Activated naive CD8-positive, alpha-beta T cell treated with anti-CD3 and anti-CD28 coated beads for 36 hours (primary cell): ENCODE measurements at places on chromosomes 12 and 14. TPM values are rescaled to one million over a fixed set of nuclear protein-coding genes. Genes with fewer than 3 reads are reported as not detected.

DNA sequence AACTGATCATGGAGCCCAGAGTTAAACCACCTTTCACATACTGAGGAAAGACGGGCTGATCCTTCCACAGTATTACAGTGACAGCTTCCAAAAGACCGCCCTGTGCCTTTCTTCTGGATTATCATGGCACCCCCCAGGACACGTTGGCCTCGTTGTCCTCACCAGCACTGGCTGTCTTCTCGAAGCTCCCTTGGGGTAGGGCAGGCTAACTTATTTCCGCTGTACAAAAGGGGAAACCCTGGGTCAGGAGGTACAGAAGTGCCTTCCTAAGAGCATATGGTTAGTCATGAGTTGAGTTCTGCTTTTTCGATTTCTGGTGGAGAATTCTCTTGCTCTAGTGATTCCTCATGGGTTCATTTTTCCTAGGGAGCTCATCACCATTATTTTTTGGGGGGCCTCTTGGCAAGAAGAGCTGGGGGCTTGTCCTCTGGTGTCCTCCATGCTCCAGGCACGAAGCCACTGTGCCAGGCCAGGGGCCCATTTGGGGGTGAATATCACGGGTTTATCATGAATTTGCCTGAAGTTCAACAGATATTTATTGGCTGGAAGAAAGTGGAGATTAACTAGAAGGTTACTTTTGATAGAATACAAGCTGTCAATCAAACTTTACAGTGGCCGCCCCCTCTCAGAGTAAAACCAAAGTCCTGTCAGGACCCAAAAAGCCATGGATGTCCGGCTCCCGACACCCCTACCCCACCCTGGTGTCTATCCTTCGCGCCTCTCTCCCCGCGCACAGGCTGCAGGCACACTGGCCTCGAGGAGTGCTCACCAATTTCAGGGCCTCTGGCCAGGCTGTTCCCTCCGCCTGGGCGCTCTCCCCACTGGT, 8.8 kb upstream of the TRAF3 start:
- peaks cover 2% of the 10 kb centered on the region for H3K4me1 ChIP-seq
- no peak for DNase-seq
- no peaks in the 10 kb centered on the region for H3K36me3 ChIP-seq
- H3K27me3 ChIP-seq = no peaks in the 10 kb centered on the region
- H3K4me3 ChIP-seq = no peak overlapping the region

DNA sequence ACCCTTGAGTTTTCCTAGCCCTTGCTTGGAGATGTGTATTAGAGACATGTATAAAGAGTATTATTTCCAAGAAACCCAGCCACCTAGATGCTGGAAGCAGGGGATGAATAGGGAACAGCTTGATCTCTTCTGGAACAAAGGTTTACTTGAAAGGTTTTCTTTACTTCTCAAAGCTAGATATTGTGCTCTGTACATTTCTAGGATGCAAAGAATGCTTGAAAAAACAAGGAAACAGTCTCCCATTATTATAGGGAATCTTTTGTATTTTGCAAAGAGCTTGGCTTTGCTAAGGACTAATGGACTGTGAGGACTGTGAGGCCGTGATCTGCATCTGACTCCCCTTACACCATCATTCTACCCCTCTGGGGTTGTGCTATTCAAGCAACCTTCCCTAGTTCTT, 77.9 kb downstream of the PRICKLE1 start:
- no peaks in the 10 kb centered on the region for H3K4me1 ChIP-seq
- peaks cover 12% of the 10 kb centered on the region for H3K27me3 ChIP-seq
- no peak for DNase-seq
- H3K36me3 ChIP-seq = no peaks in the 10 kb centered on the region
- H3K4me3 ChIP-seq = no peak overlapping the region

DNA sequence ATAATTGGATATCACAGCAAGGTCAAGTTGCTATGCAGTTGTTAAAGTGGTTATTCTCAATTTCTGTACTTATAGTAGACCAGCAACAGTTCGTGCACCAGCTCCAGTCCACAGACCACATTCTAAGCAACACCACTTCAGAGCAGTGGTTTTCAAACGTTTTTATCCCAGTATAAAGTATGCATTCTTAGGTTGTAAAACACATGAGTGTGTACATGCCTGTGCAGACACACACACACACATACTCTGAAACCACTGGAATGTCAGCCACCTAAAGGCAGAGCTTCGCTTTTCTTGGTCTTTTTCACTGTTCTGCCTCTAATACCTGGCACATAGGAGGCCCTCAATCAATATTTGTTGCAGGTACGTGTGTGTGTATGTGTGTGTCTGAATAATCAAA, 22.2 kb upstream of the C12orf71 start:
- H3K36me3 ChIP-seq = peaks cover 4% of the 10 kb centered on the region
- H3K27ac ChIP-seq = no peak overlapping the region
- peaks cover 2% of the 10 kb centered on the region for H3K4me1 ChIP-seq
- no peaks in the 10 kb centered on the region for H3K27me3 ChIP-seq

DNA sequence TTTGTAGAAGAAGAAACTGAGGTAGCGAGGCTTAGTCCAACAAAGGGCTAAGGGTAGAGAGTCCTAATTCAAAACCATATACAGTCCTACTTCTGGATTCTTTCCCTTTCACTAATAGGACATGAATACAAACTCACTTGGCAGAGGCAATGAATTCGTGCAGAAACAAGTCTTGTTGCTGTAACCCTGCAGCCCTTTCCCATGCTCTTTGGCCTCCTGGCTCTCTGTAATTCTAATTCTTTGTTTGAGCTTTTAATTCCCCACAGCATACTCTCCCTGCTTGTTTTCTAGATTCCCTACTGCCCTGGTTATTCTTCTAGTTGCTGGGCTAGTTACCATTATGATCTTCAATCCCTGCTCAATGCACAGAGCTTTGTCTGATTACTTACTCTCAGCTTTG, 381.4 kb downstream of the ETNK1 start:
- DNase-seq = no peak
- no peak overlapping the region for H3K4me3 ChIP-seq
- H3K27me3 ChIP-seq = no peaks in the 10 kb centered on the region
- H3K4me1 ChIP-seq = no peaks in the 10 kb centered on the region

DNA sequence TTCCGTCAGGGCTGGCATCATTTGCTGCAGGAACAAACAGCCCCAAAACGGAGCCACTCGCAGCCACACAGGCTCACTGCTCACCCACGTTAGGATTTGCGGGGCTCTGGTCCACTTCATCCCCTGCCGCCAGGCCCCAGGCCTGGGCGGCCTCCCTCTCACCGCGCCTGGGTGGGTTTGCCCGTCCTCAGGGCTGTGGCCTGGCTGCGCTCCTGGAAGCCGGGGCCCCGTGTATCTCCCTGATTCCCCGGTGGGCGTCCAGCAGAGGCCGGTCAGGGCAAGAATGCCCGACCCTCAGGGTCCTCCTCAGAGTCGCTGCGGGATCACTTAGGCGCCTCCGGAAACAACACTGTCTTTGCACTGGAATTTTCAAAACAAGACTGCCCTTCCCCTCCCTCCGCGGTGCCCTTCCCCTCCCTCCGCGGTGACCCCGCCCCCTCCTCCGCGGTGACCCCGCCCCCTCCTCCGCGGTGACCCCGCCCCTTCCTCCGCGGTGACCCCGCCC, 15.7 kb upstream of the FBRSL1 start:
- H3K27ac ChIP-seq = no peak overlapping the region
- H3K36me3 ChIP-seq = peaks cover 3% of the 10 kb centered on the region
- no peaks in the 10 kb centered on the region for H3K27me3 ChIP-seq

- no peak overlapping the region for H3K27ac ChIP-seq
- H3K27me3 ChIP-seq = peaks cover 42% of the 10 kb centered on the region
- H3K36me3 ChIP-seq = peaks cover 2% of the 10 kb centered on the region
- H3K4me3 ChIP-seq = no peak overlapping the region
- DNase-seq = no peak
These were observed 209.9 kb upstream of the HMGA2 start for GRCh38 chr12:65614259-65614889.

DNA sequence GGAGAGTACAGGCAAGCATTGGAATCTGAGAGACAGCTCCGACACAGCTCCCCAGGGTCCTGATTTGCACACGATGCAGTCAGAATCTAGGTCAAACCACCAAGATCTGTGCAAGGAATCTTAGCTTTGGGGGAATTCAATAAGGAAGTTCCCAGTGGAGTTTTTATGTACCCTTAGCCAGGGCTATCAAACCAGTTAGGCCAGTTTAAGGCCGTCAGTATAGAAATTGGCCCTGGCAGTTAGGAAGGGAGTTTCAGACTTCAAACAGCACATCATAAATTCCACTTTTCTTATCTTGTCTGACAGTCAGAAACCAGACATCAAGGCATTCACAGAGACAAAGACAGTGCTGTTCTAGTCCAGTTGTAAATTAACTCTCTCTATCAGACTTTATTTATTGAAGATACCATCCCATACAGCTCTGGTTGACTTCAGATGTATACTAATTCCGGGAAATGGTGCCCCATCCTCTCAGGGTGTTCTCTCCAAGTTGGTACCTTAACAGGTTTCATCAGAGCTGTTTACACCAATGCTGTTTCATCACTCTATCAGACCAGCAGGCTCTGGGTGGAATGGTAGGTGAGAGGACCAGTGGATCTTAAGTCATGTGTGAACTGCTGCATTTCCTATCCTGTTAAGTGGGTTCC, 157.5 kb upstream of the ATF7IP start:
- no peak for DNase-seq
- H3K4me1 ChIP-seq = no peaks in the 10 kb centered on the region
- no peaks in the 10 kb centered on the region for H3K36me3 ChIP-seq
- no peaks in the 10 kb centered on the region for H3K27me3 ChIP-seq
- H3K27ac ChIP-seq = no peak overlapping the region

GRCh38 chr14:30252783-30253674, 305.9 kb upstream of the G2E3 start:
- H3K27ac ChIP-seq = no peak overlapping the region
- H3K4me1 ChIP-seq = no peaks in the 10 kb centered on the region
- H3K27me3 ChIP-seq = peaks cover 14% of the 10 kb centered on the region
- H3K36me3 ChIP-seq = no peaks in the 10 kb centered on the region
- DNase-seq = no peak

DNA sequence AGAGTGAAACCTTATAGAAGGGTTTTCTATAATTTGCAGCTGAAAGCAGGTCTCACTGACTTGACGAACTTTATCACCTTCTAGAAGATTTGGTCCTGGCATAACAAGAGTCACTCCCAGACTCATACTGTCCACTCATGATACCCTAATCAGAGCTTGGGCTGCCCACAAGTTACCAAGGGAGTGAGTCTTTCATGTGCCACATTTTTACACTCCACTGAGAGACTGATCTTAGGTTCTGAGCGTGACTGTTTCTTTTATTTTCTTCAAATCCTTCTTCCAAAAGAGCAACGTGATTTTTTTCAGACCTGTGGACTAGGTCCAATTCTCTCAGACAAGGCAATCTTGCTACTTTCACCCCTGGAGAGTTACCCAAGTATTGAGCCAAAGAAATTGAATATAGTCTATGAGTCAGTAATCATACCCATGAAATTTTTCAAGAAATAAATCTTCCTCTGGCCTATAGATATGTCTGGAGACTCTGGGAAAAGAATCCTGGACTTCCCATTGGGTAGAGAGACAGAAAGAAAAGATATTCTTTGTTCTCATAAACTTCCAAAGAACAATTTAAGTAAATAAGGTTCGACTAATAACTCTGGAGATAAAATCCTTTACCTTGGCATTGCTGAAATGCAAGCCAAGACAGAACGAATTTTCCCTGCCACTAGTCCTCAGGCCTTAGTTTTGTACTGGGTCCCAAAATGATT, 26.9 kb downstream of the SIX1 start:
- no peak for DNase-seq
- peaks cover 31% of the 10 kb centered on the region for H3K27me3 ChIP-seq
- no peak overlapping the region for H3K27ac ChIP-seq
- H3K36me3 ChIP-seq = no peaks in the 10 kb centered on the region
- H3K4me1 ChIP-seq = peaks cover 2% of the 10 kb centered on the region

GRCh38 chr14:95297832-95298231, 21.9 kb downstream of the CLMN start:
- no peak for DNase-seq
- H3K27ac ChIP-seq = no peak overlapping the region
- H3K27me3 ChIP-seq = peaks cover 15% of the 10 kb centered on the region

DNA sequence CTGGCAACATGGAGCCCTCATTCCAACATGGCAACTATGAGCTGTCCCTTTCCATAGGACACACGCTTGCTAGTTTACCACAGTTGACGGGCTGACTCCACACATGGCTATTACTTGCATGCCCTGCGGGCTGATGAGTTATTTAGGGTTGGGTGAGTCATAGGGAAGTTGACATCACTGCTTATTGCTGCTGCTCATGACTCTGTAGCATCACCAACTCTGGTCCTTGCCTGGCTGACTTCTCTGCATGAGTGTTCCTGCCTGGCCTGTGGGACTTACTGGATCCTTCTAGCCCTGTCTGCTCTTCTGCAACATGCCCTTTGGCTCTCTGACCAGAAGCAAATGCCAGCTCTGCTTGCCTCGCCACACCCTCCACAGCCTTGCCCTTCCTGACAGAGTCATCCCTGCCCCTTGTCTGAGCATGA, 199.5 kb downstream of the ANO6 start:
- no peak for DNase-seq
- peaks cover 4% of the 10 kb centered on the region for H3K4me1 ChIP-seq
- no peaks in the 10 kb centered on the region for H3K27me3 ChIP-seq

DNA sequence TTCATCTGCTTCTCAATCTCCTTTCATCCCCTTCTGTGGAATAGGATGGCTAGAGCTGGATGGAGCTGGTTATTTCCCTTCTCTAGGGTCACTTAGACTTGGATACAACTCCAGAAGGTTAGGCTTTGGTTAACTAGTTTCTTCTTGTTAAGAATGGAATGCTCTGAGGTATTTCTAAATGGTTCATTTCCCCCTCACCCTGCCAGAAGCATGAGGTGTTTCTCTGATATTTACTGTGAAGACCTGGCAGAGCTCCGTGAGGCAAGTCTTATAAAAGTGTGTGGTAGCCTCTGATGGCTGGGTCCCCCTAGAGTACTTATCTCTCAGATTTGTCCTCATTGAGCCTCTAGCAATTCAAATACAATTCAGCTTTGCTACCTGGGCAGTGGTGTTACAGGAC, 207.9 kb downstream of the SLC16A7 start:
- H3K27me3 ChIP-seq = no peaks in the 10 kb centered on the region
- no peak for DNase-seq
- H3K4me1 ChIP-seq = no peaks in the 10 kb centered on the region
- H3K27ac ChIP-seq = no peak overlapping the region

DNA sequence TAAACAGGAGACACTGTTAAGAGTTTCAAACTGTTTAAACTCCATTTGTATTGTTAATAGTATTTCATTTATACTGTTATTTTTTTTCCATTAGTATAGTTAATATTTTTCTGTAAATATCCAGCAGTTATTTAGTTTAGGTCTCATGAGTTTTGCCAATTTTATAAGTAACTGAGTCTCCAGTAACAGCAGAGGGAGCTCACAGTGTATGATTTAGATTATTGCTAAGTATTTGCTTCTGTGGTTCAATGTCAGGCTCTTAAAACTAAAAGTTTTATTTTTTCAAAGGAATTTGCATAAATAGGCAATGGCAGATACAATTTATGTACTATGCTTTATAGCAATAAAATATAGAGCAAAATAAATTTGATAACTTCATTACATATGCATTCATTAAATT, 209.7 kb downstream of the ATXN7L3B start:
- no peak overlapping the region for H3K27ac ChIP-seq
- no peaks in the 10 kb centered on the region for H3K27me3 ChIP-seq
- no peaks in the 10 kb centered on the region for H3K36me3 ChIP-seq
- no peaks in the 10 kb centered on the region for H3K4me1 ChIP-seq
- H3K4me3 ChIP-seq = no peak overlapping the region
- no peak for DNase-seq

LRP1-AS gene
- total RNA-seq = not detected

PRIMA1 gene
- not detected for total RNA-seq

SOAT2 gene
- 3.1 TPM for total RNA-seq

NPFF gene
- not detected for total RNA-seq

EIF2S1 gene
- 299 TPM for total RNA-seq

CISTR gene
- total RNA-seq = not detected

PHC1 gene
- total RNA-seq = 12.9 TPM

ASIC1 gene
- total RNA-seq = 10.8 TPM

DNAL1 gene
- 7.7 TPM for total RNA-seq

HNRNPA1 gene
- total RNA-seq = 2,335 TPM

PLA2G1B gene
- total RNA-seq = not detected
